ENCODE measurements at places on chromosomes 12 and 14.

DNA sequence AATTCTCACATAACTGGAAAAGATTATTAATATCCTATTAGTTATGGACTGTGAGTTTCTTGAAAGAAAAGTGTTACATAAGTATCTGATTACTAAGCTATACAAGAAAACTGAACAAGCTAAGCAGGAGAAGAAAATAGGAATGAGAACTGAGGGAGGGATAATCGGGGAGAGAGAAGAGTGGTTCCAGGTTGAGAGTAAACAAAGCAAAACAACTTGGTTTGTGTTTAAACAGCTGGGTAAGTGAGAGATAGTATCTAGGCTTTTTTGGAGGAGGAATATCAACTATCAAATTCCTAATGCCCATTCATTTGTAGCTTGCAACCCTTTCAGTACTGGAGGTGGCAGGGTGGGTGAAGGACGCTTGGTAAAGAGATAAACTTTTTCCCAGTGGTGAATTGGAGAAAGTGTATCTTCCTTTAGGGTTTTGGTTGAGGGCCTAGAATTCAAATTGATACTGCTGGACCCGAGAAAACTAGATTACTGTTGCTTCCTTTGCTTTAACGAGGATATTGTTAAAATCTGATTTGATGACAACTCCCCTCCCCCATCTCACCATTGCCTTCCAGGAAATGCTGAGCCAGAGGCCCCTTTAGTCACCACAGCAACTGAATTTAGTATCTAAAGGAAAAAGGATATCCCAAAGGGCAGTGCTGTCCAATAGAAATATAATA is 2.0 kb upstream of the SLC2A3 start:
- no peak for DNase-seq

DNA sequence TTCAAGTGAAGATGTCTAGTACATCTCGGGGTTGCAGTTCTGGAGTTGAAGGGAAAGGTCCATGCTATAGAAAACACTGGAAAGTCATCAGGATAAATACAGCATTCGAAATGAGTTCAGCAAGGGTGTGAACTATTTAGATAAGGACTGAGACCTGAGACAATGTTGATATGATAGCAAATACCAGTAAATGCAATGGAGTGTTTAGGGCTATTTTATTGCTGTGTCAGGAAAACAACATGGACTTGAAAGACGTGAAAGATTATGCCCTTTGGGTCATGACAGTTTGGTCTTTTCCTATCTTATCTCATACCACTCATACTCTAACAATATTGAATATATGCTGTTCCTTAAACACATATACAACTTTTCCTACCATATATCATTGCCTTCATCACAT is 1776.2 kb upstream of the SEL1L start:
- no peak for DNase-seq

DNA sequence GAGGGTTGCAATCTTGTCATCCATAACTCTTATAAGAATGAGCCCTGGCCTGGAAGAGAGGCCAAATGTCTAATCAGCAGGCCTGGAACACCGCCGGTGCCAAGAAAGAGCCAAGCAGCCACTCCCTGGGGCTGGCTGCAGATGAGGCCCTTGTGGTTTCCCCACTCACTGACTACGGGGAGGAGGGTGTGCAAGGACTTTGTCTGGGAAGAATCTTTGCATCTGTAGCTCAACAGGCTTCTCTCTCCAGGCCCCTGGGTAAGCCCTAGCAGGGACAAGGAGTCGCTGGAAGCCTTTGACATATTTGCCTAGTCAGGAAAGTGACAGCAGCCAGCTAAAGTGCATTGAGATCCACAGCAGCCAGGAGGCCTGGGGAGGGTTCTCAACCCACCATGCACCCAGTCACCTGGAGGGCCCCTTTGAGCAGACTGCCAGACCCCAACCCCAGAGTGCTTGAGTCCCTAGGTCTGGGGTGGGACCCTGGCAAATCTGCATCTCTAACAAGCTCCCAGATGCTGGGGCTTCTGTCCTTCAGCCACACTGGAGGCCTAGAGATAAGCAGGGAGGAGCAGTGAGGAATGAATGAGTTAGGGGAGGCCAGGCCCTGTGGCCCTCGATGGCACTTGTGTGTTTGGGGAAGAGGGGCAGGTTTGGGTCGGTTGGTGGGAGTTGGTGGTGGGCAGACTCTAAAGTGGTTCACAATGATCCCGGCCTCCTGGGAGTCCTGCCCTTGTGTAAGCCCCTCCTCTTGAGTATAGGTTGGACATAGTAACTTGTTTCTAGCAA is 13.9 kb upstream of the LRTM2 start:
- DNase-seq, result no peak

GRCh38 chr14:62253171-62253570 is 491.0 kb downstream of the SNAPC1 start:
- DNase-seq, result no peak

DNA sequence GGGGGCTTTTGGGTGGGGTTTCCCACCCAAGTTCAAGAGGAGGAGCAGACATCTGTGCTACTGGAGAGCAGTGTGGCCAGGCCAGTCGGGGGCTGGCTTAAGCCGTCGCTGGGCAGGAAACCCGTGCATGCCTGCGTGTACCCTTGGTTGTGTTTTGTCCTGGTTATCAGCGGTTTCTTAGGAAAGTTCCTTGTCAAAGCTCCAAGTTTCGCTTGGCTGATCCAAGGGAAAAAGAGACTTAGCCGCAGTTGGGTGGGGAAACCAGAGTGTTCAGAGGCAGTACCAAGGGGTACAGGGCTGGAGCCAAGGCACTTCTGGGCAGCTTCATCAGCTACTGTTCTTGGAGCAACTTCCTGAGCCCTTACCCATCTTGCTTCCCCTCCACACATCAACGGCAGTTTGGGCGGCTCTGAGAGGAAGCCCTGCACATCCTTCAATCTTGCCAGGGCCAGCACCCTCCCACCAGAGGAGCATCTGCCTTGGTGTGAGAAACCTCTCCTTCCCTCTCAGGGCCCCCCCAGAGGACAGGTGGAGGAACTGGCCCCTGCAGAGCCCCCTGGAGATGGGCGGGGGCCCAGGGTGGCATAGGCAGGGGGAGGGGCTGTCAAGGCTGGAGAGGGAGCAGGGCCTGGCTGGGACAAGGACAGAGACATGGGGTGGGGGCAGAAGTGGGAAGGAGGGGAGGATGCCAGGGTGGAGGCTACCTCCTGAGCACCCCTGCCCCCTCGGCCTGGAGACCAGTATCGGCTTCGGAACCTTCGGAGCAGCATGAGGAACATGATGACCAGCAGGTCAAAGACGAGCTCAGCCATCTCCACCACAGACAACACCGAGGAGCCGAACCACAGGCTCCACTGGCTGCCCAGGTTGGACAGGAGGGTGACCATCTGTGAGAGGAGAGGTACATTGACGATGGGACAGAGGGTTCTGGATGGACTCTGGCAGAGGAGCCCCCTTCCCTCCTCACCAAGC is 5.8 kb upstream of the TNFRSF1A start:
- DNase-seq, result no peak

- no peak for DNase-seq
Measured at GRCh38 chr12:116604951-116605641, 45.9 kb downstream of the MAP1LC3B2 start.

GRCh38 chr14:104547998-104548700 is 31.4 kb upstream of the C14orf180 start:
- DNase-seq, result no peak

GRCh38 chr12:104748790-104749189 is 209.3 kb downstream of the SLC41A2 start:
- no peak for DNase-seq

GRCh38 chr14:97329701-97330100 is 532.5 kb downstream of the VRK1 start:
- no peak for DNase-seq

DNA sequence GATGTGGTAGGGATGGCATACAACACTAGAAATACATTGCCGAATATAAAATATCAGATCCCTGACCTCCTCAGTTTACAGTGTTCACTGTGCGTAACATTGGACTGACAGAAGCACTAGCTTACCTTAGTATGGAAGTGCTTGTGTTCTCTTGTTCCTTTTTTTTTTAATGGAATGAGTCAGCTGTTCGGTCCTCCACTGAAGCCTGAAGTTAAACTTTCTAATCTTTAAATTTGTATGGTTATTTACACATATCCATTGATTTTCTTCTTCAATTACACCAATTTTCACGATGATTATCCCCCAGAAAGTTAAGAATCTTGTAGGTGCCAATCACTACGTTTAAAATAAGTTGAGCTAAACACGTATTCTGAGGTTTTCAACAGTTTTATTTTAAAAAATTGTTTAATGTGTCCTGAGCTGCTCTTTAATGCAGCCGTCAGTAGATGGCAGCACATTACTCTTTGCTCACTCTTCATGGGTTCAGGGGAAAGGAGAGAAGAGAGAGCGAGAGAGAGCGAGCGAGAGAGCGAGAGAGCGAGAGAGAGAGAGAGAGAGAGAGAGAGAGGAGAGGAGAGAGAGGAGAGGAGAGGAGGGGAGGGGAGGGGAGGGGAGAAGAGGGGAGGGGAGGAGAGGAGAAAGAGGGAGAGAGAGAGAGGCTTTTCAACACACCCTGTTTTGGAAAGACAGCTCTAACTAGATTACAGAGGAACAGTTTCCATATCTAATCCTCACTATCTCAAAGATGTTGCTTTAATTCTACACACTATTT is 134.7 kb upstream of the SCAF11 start:
- peak; percentile 12 for DNase-seq

GRCh38 chr12:121427556-121428050 is 27.7 kb downstream of the RNF34 start:
- DNase-seq, result no peak

DNA sequence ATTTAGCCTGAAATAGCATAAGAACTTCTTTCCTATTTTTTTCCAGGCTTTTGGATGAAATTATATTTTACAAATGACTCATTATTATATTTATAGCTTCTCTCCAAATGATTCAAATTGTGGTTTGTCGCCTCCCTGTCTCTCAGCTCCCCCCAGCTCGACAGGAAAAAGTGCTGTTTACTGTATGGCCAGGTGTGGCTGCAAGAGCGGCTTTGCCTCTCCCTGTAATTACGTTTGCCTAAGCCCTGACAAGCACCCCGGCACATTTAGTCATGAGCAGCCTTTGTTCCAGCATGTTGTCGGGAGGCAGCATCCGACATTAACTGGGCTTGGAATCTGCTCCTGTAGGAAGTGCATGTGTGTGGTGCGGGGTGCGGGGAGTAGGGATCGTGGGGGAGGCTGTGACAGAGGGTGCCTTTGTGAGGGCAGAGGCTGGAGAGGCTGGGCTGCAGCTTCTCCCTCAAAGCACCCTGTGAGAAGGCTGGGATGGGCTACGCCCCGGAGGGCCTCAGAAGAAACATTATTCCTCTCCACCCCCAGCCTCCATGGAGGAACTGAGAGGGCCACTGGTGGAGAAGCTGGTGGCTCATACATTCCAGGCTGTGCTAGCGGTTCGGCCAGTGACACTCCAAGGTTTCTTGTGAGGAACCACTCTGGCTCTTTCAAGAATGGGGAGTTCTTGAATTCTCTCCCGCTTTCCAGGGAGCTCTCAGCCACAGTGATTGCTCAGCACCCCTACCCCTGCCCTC is 42.1 kb upstream of the CTDSP2 start:
- DNase-seq, result peak; percentile 32

DNA sequence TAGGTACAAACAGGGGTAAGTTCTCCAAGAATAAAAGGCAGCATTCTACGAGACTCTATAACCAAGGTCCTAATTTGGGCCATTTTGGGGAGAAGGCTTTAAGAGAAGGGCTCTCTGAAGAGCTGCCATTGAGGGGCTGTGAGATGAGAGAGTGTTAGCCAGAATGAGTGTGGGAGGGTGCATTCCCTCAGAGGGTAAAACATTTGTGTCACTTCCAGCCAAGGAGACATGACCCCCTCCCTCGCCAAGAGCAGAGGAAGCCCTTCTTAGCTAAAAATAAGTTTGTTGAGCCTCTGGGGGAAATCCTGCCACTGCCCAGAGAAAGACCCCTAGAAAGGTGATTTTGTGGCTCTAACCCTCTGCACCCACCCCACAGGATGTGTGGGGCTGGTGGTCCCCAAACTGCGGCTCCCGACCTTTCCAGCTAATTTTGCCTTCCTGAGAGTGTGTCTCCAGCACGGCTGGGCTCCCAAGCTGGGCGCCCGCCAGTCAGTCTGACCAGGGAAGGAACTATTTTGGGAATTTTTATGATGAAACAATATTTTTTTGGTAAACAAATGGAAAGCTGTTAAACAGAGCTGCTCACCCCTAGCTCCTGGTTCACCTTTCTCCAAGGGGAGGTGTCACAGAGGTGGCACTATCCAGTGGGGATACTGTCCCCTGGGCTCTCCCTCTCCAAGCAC is 65.9 kb upstream of the JDP2 start:
- DNase-seq, result no peak

GRCh38 chr12:51938726-51939125 is 12.8 kb upstream of the ACVR1B start:
- no peak for DNase-seq

- DNase-seq, result no peak
Measured at GRCh38 chr14:64998455-64998931, 11.8 kb downstream of the FNTB start.

GRCh38 chr14:37197421-37198272 is at the start of gene MIPOL1:
TSS of gene MIPOL1 (plus strand) at chr14:37197937. CDS start at chr14:37247889, 49,952 bp downstream.
- no peak for DNase-seq

GRCh38 chr14:68564826-68565759 is 227.8 kb downstream of the ZFP36L1 start:
- no peak for DNase-seq

DNA sequence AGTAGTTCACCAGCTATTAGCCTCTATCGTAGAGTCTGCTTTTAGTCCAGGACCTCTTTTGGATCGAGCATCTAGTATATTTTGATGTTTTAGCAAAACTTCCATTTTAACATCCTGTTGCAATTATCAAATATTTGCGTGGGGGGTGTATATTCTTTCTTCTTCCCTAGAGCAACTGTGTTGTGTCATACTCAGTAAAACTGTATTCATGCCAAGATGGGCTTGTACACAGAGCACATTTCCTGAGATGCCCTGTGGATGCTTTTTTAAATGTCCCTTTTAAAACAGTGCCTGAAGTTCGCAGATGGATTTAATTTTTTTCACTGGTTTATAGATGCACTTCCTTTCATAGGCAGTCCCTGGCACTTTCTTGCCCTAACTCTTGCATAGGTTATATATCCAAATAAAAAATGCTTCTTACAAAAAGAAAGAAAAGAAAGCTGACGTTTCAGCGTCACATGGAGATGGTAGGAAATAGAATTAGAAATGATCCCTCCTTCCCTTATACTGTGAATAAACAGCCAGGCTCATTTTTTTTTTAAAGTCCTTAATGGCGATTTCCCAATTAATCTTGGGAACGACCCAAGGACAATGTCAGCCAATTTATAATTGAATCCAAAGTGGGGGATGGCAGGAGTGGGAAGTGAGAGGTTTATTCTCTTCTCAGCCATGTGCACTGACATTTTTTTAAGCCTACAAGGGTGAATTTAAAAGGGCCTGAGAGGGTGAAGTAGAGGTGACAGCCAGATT is 247.0 kb downstream of the SLC41A2 start:
- no peak for DNase-seq

GRCh38 chr14:100880271-100881101 is 23.0 kb downstream of the RTL1 start:
- DNase-seq, result no peak
